ENCODE measurements at places on chromosomes 12 and 14.

GRCh38 chr12:130525384-130526172, 187.9 kb downstream of the PIWIL1 start:
- no peak for DNase-seq

DNA sequence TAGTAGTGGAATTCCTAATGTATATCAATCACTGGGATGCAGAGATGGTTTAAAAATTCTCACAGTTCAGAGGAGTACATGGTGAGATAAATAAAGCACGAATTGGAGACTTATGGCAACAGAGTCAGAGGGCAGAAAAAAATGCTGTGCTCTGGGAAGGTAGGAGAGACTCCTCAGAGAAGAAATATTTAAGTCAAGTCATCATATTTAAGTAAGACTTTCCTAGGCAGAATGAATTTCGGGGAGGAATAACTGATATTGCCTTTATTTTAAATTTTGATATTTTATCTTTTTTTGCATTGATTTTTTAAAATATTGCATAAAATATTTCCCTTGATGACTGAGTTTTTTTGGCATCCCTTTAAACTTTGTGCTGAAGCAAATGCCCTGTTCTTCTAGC, 67.4 kb downstream of the OTOGL start:
- no peak for DNase-seq

DNA sequence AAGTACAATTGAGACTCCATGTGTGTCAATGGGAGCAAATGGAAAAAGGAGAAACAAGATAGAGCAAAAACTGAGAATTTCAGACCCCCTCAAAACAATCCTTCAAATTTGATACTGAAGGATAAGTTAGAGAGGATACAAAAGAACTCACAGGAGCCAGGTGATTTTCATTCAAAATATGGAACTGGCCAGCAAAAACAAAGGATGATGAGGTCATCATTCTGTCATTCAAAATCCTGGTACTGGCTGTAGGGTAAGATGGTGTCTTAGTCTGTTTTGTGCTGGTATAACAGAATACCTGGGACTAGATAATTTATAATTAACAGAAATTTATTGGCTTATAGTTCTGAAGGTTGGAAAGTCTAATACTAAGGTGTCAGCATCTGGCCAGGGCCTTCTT, 80.6 kb downstream of the LMNTD1 start:
- DNase-seq, result no peak

GRCh38 chr14:43914041-43914693, 592.9 kb downstream of the FSCB start:
- no peak for DNase-seq

Data from stimulated activated CD8-positive, alpha-beta memory T cell treated with anti-CD3 and anti-CD28 coated beads, Interleukin-15, amount 100 ng/mL, for 4 hours (primary cell).